ENCODE measurements at places on chromosomes 5 and 9.

DNA sequence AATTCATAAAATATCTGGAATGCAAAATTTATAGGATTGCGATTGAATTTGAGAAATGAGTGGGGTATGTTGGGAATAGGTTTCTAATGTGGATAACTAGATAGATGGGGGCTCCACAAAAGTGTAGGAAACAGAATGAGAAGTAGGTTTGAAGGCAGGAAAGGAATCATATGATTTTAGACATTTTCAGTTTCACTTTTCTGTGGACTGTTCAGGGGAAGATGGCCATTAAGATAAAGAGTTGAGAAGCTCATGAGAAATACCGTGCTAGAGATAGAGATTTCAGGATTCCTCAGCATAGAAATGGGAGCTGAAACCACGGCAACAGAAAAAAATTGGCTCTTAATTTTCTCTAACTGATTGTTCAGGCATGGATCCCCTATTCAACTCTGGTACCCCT, 163.4 kb upstream of the CD180 start:
- DNase-seq: no peak

- DNase-seq: no peak
Measured at GRCh38 chr9:34396276-34397214, 19.8 kb upstream of the MYORG start.

DNA sequence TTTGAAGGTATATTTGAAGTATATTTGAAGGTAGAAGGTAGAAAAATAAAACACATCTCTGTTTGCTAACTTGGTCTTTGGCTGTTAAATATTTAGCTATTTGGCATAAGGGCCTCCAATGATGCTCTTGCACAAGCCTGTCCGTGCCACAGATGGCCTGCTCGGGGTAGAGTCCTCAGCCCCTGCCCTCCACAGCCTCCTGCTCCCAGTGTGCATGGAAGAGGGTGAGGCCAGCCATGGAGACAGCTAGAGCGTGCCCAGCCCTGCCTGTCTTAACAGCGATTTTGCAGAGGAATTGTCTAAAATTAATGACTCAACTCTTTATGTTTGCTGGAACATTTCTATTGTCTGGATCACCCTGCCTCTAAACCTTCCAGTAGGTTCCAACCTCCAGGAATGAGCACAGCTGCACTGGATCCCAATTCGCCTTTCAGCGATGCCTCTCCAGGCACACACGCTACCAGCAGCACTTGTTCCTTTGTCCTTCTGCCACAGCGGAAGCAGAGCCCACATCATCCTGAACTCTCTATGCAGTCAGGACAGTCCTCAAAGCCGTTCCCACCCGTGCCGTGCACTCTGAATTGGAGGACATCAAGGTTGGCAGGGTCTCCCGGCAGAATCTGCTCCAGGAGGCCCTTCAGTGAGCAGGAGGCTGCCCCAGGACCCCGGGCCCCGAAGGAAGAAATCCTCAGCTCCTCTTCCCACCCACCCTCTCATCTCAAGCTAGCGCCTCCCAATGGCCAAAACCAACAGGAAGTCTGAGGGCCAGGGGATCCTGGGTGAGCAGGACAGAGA, 254.0 kb upstream of the IRX1 start:
- no peak for DNase-seq

GRCh38 chr9:127162046-127162863, 39.8 kb upstream of the ANGPTL2 start:
- DNase-seq: no peak

DNA sequence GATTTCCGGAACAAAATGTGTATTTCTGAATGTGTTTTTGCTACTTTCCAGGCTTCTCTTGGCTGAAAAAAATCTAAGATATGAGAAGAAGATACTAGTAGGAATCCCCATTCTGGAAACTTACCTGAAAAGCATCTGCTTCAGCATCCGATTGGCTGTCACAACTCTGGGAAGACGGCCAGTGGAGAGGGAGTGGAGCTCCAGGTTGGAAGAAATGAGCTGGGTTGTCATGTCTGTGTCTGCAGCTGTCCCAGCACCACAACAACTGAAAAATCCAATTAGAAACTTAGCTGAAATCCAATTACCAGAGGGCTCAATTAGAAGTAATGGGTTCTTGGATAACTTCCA, 3.0 kb downstream of the PSMB7 start:
- no peak for DNase-seq

DNA sequence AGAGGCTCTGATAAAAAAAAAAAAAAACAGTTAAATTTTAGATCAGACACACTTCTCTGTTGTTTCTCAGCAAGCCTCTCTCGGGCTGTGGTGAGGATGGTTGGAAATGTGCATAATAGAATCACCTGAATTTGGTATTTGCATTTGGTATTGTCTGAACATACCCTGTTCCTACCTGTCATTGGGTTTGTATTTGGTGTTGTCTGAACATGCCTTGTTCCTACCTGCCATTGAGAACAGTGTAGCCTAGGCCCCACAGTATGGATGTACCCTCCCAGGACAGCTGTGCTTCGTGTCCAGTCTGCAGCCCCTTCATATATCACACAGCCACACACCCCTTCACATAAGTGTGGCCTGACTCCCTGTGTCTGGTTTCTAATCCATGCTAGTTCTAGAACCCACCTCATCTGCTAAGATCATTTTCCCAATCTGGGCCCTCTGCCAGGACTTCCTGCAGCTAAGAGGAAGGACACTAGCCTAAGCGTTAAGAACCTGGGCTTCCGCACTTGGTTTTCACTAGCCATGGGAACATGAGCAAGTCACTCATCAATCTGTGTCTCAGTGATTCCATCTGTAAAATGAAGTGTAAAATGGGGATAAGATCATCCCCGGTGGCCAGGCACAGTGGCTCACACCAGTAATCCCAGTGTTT, 49.2 kb downstream of the ITGA2 start:
- DNase-seq: no peak

- no peak for DNase-seq
Measured at GRCh38 chr9:72615931-72616330, 94.5 kb downstream of the TMC1 start.

GRCh38 chr5:101431201-101431600, 528.1 kb upstream of the ST8SIA4 start:
- DNase-seq: no peak
